T follicular helper cell (primary cell): ENCODE measurements at places on chromosomes 5 and 9.

- DNase-seq = no peak
These were observed 14.2 kb downstream of the GLIPR2 start for GRCh38 chr9:36150574-36151315.

DNA sequence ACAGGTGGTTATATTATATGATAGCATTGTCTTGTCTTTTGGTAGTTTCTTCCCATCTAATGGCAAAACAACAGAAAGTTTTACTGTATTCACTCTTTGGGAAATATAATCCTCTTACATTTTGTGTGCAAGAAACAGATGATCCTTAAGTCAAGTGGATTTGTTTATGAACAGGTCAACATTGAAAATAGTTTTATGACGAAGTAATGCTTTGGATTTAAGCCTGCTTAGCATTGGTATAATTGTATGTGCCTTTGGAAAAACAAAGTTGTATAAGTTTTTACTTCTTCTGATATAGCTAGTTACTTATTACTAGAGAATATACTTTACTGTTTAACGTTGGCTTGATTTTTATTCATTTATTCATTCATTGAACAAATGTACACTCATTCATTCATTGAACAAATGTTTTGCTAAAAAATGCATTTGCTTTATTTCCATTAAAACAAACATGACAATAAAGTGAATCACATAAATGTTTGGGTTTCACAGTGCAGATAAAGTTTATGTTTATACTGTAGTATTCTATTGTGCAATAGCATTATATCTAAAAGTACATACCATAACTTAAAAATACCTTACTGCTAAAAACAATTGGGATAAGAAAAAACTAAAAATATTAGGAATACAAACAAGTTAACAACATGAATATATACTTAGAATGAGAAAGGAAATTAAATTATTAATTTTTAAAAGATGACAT, 12.3 kb downstream of the SGCD start:
- no peak for DNase-seq

- DNase-seq = peak; percentile 10
These were observed 594 bp downstream of the ANKRD18A start for GRCh38 chr9:38619556-38620447.

GRCh38 chr5:68644971-68645370, 429.4 kb downstream of the PIK3R1 start:
- no peak for DNase-seq

DNA sequence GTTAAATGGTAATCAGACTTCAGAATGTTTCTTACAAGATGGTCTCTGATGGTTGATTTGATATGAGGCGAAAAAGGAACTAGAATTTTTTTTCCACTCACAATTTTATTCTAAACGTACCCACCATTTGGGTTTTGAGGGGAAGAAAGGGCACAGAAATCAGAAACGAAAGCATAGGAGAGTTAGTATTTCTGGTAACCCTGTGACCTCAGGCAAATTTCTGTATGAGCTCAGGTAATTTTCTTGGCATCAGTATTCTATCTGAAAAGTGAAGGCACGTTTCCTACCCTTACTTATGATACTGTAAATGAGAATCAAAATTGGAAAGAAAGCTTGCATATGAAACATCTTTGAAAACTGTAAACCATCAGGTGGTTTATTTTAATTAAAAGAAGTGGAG, 26.5 kb downstream of the TMEFF1 start:
- no peak for DNase-seq

DNA sequence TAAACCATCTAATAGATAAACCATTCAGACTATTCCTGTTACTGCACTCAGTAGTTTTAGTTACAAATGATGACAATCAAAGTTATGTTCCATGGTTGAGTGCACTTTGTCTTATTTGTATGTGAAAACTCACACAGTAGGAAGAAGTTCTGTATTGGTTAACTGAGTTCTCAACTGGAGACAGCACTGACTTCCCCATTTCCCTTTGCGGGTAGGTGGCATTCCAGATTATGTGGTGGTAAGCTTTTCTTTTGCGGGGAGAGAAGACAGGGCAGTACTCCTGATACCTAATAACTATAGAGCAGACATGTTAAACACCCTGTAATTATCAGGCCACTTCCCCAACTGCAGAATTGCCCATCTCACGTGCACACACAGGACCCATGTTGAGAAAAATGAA, 24.4 kb downstream of the TARS1 start:
- DNase-seq = no peak
